ENCODE measurements at places on chromosomes 3 and 15. TPM values are rescaled to one million over a fixed set of nuclear protein-coding genes. Genes with fewer than 3 reads are reported as not detected.

Gene MESP2
- total RNA-seq: 0.32 TPM

Gene WDR93
- 0.06 TPM for total RNA-seq

Gene SCN11A
- total RNA-seq: 0.28 TPM

DNA sequence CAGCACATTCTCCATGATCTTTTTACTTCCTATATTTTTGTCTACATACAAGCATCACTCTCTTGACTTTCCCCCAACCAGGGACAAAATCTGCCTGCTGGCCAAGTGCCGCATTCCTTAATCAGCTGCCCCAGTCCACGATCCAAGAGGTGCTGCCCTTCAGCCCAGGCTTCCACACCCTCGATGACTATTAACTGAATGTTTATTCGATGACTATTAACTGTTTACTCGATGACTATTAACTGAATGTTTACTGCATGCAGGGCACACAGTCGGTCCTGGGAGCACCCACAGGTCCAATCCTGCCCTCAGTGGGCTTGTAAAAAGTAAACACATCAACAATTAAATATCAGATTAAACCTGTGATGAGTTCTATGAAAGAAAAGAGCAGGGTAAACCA is 256.9 kb downstream of the ARRDC4 start:
- DNase-seq: no peak

DNA sequence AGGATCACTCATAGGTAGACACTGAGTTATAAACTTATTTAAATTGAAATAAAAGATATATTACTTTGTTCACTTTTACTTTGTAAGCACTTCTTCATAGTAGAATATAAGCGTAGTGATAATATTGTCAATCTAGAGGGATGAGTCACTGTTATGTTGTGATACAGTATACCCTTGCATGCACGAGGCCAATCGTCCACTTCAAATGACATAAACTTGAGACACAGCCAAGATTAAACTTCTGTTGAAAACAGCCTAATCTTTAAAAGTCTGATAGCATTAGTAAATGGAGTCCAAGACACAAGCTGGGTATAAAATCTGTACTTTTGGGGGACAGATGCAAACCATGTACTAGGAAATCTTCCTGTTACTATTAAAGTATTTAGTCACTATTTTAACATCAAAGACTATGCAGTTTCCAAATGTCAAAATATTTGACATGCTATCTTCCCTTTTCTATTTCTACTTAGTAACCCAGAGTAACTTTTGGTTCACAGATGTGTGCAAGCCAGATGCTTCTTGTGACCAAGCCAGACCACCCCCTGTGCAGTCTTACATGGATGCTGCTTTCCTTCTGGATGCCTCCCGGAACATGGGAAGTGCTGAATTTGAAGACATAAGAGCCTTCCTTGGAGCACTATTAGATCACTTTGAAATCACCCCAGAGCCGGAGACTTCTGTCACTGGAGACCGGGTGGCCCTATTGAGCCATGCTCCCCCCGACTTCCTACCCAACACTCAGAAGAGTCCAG is 85.3 kb downstream of the PIK3R4 start:
- peak; percentile 57 for DNase-seq

- no peak for DNase-seq
Measured at GRCh38 chr15:39944726-39945125, 10.8 kb downstream of the EIF2AK4 start.

Gene CCR9
- 0.27 TPM for total RNA-seq

All from cardiac muscle cell (in vitro differentiated cells and primary cell).